Articular chondrocyte of knee joint (primary cell): ENCODE measurements at places on chromosomes 11 and 22. TPM values are rescaled to one million over a fixed set of nuclear protein-coding genes. Genes with fewer than 3 reads are reported as not detected.

MOGAT2 gene
- 0.13 TPM in 1 of 2 replicates, not detected in the other for total RNA-seq

SMIM35 gene
- total RNA-seq = not detected in 2 replicates

SLC6A5 gene
- not detected in 2 replicates for total RNA-seq

TOM1 gene
- total RNA-seq = 91.8 and 94.0 TPM in 2 replicates

NAALAD2 gene
- 0.22 and 0.26 TPM in 2 replicates for total RNA-seq

TPBGL gene
- 0.11 TPM in 1 of 2 replicates, not detected in the other for total RNA-seq

PHETA2 gene
- total RNA-seq = 16.2 and 23.1 TPM in 2 replicates

RAB36 gene
- total RNA-seq = 5.6 and 7.5 TPM in 2 replicates

ADAMTS8 gene
- under 0.01 TPM in 1 of 2 replicates, not detected in the other for total RNA-seq

LRRC74B gene
- total RNA-seq = not detected in 2 replicates

ELFN2 gene
- 0.11 and 0.13 TPM in 2 replicates for total RNA-seq

TCIRG1 gene
- 52.4 and 67.7 TPM in 2 replicates for total RNA-seq

VPS11 gene
- total RNA-seq = 30.3 and 36.4 TPM in 2 replicates

SYNGR1 gene
- total RNA-seq = 4.8 and 11.0 TPM in 2 replicates

CSNK2A3 gene
- 2.7 and 5.1 TPM in 2 replicates for total RNA-seq

APOL4 gene
- 0.11 and 0.52 TPM in 2 replicates for total RNA-seq

LMF2 gene
- total RNA-seq = 40.6 and 46.5 TPM in 2 replicates

GDPD4 gene
- not detected in 2 replicates for total RNA-seq

APOL5 gene
- not detected in 2 replicates for total RNA-seq

EHF gene
- total RNA-seq = under 0.01 TPM in 1 of 2 replicates, not detected in the other

SYT12 gene
- 2.1 and 3.6 TPM in 2 replicates for total RNA-seq

ILK gene
- 126 and 130 TPM in 2 replicates for total RNA-seq

RGL4 gene
- total RNA-seq = not detected in 2 replicates

GGTLC2 gene
- total RNA-seq = not detected in 2 replicates
